ENCODE measurements at places on chromosomes 4 and X.

- no peak for DNase-seq
Observed at GRCh38 chr4:110514889-110515479, 39.0 kb downstream of the ENPEP start.

GRCh38 chrX:136689436-136689835 lies 41.5 kb downstream of the CD40LG start:
- DNase-seq, result no peak

GRCh38 chr4:141654098-141654497 lies 17.7 kb downstream of the IL15 start:
- DNase-seq, result no peak

DNA sequence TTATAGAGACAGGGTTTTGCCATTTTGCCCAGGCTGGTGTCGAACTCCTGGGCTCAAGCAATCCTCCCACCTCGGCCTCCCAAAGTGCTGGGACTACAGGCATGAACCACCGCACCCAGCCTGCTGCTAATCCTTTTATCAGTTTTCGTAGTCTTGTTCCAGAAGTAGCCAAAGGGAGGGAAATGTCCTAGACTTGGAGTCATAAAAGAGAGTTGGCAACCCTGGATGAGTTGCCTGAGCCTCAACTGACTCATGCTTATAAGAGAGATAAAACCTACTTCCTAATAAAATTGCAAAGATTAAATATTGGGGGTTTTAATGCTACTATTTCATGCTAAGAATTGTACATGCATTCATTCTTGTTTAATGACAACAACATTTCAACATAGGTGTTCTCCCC lies 44.3 kb downstream of the CD40LG start:
- DNase-seq, result no peak

DNA sequence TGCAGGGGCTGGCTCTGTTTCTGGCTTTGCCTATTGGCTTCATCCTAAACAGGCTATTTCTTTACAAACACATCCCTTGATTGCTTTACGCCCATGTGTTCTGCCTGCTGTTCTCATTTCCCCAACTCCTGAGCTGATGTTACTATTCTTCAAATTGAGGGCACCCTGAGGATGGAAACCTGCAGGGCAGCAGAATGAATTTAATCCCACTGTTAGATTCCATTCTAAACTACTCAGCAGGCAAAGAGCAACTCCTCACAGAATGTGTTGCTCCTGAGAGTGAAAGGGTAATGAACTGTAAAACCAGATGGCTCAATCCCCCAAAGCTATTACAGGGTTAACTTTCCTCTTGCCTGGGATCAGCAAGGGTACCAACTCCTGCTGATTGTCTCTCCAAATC lies 75.7 kb downstream of the ANKRD50 start:
- no peak for DNase-seq

GRCh38 chrX:72254816-72255215 lies 16.0 kb upstream of the ERCC6L start:
- no peak for DNase-seq

DNA sequence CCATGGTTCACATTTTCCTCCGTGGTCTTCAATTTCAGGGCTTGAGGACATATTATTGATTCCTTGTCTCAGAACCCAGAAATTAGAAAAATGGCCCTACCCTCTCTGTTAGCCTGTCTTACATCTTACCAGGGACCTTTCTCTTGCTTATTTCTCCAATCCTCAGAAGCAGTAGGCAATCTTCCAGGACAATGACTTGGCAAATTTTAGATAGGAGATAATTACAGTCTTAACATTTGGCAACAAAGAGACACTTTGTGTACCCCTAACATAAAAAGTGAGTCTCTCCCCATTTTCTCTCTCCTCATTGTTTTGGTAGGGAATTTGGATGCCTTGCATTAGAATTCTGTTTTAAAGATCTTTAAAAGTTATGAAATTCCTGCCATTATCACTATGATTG lies 778.1 kb upstream of the SLIT2 start:
- no peak for DNase-seq

DNA sequence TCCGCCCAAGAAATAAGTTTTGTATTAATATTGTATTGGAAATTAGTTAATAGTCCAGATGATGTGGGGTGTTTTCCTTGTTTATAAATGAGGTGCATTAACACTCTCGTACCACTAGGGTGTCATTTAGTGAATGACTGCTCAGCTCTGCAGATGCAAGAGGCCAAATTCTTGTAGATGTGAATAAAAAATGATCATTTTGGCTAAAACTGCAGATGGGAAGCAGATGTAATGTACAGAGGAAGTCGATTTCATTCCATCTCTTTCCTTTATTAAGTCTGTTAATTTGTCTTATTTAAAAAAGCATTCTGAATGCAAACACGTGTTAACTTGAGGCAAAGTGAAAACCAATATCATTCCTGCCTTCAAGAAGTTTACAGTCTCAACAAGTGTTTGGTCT lies 108.1 kb downstream of the DHX15 start:
- no peak for DNase-seq

DNA sequence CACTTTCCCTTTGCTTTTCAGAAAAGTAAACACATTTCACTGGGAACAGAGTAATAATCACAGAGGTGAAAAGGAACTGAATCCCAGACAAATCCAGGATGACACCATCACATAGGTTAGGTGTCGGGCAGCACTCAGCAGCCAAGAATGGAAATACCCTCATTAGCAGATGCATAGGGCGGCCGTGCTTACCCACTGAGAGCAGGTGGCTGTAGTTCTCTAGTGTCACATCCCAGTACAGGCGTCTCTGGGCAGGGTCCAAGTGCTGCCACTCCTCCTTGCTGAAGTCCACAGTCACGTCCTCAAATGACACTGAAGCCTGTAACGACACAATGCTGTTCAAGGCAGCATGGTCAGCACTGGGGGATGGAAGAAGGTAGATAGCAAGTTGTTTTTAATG lies 26.9 kb downstream of the ZNF41 start:
- DNase-seq, result no peak

GRCh38 chr4:35608205-35608604 lies 636.1 kb downstream of the ARAP2 start:
- no peak for DNase-seq

DNA sequence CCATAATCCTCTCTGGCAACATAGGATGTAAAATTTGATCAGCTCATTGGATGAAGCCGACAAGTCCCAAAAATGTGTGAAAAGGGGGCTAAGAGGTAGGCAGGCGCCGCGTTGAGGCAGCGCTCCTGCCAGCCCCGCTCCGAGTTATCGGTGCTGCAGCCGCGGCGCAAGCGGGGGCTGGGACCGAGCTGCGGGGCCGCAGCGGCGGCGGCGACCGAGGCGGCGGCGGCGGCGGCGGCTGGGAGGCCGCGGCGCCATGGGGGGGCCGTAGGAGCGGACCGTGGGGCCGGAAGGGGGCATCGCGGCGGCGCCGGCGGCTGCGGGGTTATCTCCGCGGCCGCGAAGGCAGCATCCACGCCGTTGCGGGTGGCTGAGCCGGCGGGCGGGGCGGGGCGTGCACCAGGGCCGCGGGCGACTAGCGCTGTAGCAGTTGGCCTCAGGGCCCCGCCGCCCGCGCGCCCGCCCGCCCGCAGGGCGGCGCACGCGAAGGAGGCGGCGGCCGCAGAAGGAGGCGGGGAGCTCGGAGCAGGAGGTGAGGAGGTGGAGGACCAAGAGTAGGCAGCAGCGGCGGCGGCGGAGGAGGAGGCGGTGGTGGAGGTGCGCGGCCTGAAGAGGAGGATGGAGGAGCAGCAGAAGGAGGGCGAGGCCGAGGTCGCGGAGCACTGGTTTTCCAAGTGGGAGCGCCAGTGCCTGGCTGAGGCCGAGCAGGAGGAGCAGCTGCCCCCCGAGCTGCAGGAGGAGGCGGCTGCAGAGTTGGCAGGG lies 126.0 kb upstream of the CXorf66 start:
- no peak for DNase-seq

DNA sequence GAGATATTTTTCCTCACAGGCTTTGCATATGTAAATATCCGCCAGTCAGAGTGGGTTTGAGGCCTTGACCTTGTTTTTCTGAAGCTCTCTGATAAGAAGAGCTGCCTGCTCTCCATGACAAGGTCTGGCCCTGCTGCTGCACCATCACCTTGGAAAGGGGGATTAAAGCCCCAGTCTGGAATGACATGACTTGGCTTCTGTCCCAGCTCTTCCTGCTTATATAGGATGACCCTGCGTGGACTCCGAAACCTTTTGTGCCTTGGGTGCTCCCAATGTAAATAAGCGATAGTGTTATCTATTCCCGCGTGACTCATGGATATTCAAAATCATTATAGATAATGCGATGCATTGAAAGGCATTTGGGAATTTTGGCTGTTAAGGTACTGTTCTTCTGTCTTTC lies 139.3 kb downstream of the BMPR1B start:
- DNase-seq, result no peak

DNA sequence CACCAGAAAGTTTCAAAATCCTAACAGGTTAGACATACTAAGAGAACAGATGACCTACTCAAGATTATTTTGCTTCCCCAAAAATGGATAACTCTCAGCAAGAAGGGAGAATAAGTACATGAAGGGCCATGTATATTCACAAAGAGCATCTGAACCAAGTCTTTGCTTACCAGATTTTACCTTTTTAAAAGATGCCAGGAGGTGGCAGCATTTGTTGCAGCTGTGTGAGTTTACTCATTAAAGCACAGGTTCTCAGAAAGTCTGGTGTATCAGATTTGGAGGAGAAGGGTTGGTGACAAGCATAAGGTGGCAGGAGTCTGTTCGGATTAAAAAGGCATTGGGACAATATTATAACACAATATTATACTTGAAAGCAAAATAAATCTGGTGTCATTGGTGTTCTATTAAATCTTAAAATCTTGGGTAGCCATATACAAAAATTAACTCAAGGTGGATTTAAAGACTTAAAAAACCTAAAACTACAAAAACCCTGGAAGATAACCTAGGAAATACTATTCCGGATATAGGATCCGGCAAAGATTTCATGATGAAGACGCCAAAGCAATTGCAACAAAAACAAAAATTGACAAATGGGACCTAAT lies 51.3 kb upstream of the NFKB1 start:
- DNase-seq, result peak; percentile 61

DNA sequence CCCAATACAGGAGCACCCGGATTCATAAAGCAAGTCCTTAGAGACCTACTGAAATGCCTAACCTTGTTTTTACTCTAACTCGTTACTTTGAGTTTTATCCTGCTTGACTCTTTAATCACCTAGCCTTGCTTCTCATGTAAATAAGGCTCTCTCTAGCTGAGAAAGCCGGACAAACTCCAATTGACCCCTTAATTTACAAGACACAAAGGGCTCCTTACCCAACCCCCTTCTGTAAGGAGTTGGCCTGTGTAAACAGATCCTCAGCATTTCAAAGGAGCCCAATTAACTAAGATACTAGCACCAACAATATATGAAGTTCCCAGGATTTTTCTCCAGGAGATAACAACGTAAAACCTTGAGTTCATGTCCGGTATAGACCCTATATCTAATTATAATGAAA lies 61.7 kb downstream of the CT47B1 start:
- no peak for DNase-seq

DNA sequence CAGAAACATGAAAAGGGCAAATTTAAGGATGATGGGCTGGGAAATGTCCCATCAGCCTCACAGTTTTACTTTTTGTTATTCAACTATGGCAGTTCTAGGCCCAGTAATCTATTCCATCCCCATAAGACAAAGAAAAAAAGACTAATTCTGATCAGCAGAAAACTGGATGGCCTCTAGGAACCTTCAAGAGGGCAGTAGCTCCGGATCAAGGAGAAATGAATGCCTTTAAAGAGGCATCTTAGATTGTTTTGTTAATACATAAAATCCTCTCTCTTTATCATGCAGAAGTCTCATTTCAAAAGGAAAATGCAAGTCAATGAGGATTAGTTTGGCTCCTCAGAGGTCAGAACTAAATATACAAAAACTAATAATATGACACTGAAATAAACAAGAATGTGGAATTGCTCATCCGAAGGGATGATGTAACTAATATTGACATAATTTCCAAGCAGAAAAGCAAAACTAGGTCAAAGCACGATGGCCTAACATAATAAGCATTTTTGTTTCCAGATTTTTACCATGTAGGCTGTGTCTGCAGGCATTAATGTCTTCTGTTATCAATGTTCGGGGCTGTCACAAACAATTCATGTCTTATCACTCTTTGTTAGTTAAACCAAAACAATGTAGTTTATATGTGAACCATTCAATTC lies 8.8 kb downstream of the MID1 start:
- DNase-seq, result no peak

- no peak for DNase-seq
Observed at GRCh38 chr4:136025540-136025939, 1506.8 kb downstream of the PCDH18 start.

DNA sequence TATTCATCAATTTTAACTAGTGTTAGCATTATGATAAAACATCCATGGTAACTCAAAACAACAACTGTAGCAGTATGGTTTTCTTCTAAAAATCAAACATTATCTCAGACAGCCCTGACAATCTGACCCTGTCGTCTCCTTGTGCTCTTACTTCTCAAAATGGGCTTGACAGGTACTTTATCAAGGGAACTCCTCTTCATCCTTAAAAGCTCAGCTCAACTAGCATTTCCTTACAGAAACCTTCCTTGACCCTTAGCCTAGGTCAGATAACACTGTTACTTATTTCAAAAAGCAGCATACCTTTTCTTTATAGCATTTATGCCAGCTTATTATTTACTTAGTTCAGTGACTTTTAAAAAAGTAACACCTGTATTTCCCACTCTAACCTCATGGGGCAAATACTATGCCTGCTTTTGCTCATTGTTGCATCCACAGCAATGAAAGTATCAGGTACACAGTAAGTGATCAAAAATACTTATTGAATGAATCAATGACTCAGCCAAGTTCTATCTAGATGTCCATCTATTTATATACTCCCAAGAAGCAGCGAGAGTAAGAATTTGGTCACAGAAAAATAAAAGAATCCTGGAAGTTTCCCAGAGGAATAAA lies 41.9 kb downstream of the ADAMTS3 start:
- DNase-seq, result no peak

DNA sequence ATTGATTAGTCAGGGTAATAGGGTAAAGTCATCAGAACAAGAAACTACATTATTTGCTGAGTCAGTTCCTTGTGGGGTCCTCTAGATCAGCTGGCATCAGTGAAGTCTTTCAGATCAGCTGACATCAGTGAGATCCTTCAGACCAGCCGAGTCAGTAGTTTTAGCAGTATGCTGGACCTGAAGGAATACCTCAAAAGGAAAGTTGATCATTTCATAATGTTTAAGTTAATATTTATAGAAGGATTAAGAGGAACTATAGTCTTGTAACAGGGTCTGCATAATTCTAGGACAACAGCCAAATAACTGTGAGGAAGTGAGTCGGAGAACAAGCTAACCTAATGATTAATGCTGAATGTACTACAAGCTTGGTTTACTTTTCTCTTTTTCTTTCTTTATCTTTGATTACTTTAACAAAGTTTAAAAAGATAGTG lies 958 bp upstream of the UGT2B7 start:
- no peak for DNase-seq

DNA sequence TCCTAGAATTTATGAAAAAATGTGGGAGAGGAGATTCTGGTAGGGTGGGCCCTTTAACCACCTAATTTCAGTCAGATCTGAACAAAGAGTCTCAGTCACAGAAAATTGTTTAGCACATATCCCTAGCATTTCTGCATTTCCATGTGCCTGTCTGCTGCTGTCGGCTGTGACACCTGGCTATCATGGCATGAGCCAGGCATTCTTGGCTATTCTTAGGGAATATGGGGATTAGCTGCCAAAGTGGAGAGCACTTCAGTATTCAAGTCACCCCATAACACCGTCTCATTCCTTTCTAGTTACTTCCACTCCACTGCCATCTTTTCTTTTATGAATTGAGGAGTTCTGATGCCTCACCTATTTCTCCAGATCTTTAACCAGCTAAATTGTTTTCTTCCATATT lies 211.5 kb downstream of the FRAS1 start:
- DNase-seq, result no peak

Data from amniotic stem cell (primary cell).